ENCODE measurements at places on chromosomes 6 and 20. TPM values are rescaled to one million over a fixed set of nuclear protein-coding genes. Genes with fewer than 3 reads are reported as not detected.

CAPN11 gene
- not detected for total RNA-seq

MPIG6B gene
- total RNA-seq = 0.54 TPM

ATP6V1G2 gene
- total RNA-seq = 1.2 TPM

TGM3 gene
- not detected for total RNA-seq

IBTK gene
- 34.9 TPM for total RNA-seq

SNRNP48 gene
- 9.4 TPM for total RNA-seq

COL21A1 gene
- total RNA-seq = not detected

OR12D3 gene
- not detected for total RNA-seq

REM1 gene
- not detected for total RNA-seq

MAP1LC3A gene
- total RNA-seq = 43.6 TPM

PACSIN1 gene
- total RNA-seq = not detected

OR2H1 gene
- not detected for total RNA-seq

NUP153 gene
- 29.8 TPM for total RNA-seq

GABRR1 gene
- total RNA-seq = not detected
